A549 treated with RU486 at 1 μM for 4 hours (cell line): ENCODE measurements at places on chromosomes 4 and X. TPM values are rescaled to one million over a fixed set of nuclear protein-coding genes. Genes with fewer than 3 reads are reported as not detected.

NDUFA1 gene
- total RNA-seq = 230 to 343 TPM (median 260 TPM) in 5 replicates

GYPA gene
- not detected in 5 replicates for total RNA-seq

HAND2 gene
- total RNA-seq = 0.29 to 0.92 TPM (median 0.42 TPM) in 5 replicates

PNMA5 gene
- total RNA-seq = not detected in 5 replicates

GLOD5 gene
- not detected in 5 replicates for total RNA-seq

CT45A3 gene
- total RNA-seq = 0.15 to 0.17 TPM in 2 of 5 replicates, not detected in the others
